ENCODE measurements at places on chromosomes 12 and 14.

DNA sequence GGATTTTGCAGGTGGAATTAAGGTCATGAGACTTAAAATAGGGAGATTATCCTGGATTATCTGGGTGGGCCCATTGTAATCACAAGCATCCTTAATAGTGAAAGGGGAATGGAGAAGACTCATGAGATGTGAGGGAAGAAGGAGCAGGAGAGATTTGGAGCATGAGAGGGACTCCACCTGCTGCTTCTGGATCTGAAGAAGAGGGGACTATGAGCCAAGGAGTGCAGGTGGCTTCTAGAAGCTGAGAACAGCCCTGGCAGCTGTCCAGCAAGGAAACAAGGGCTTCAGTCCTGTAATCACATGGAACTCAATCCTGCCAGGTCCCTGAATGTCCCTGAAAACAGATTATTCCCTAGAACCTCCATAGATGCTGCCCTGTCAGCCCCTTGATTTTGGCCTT, 67.8 kb downstream of the PELI2 start:
- DNase-seq, result no peak

DNA sequence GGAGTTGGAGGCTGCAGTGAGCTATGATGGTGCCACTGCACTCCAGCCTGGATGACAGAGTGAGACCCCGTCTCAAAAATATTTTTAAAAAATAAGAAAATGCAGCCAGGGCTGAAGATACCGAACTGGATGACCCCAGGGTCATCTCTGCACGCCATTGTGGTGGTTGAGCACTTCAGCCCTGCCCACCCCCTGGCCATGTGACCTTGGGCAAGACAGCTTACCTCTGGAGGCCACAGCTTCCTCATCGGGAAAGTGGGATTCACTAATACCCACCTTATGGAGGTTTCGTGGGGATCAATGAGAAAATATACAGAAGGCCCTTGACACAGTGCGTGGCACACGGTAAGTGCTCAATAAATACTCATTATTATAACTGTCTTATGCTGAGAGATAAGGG, 25.5 kb downstream of the MVK start:
- no peak for DNase-seq

- no peak for DNase-seq
These were observed 7.9 kb downstream of the DYNC1H1 start for GRCh38 chr14:101972126-101972866.

DNA sequence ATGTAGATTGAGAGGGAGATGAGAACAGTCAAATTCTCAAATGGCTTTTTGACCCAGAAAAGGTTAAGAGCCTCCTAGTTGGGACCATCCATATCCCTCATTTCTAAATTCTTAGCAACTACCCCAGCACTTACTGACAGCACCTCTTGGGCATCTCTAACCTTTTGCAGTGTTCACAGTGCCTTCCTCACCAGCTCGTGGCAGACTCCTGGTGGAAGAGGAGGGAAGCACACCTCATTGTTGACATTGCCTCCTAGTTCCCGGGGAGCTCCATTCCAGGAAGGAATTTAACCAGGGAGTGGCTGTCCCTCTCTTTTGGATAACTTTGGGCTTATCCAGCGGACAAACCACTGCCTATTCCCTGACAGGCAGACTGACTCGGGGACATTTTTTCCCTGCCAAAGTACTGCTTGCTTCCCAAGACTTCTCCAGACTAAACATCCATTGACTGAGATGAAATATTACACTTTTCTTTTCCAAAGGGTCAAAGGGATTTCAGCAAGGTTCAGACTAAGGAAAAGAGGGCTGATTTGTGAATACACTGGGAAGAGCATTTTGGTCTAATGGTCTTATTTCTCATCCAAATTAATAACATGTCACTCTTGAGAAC, 9.0 kb upstream of the OR6J1 start:
- peak; percentile 80 for DNase-seq

GRCh38 chr14:21023817-21024584, 860 bp downstream of the NDRG2 start:
- DNase-seq, result no peak

DNA sequence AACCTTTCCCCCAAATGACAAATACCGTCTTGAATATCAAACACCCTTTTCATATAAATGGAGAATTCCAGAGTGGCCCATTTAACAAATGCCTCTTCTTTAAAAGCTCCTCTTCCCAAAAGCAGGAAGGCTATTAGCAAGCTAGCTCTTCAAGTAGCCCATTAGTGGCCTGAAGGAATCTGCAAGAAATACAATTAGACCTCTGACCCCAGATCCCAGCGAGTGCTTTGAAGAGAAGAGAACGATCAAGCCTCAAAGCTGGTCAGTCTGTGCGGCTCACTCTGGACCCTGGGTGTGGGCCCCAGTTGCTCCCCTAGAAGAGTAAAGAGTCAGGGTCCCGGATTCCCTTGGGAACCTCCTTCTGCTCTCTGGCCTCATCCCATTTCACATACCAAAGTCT, 325.6 kb downstream of the NUAK1 start:
- no peak for DNase-seq

DNA sequence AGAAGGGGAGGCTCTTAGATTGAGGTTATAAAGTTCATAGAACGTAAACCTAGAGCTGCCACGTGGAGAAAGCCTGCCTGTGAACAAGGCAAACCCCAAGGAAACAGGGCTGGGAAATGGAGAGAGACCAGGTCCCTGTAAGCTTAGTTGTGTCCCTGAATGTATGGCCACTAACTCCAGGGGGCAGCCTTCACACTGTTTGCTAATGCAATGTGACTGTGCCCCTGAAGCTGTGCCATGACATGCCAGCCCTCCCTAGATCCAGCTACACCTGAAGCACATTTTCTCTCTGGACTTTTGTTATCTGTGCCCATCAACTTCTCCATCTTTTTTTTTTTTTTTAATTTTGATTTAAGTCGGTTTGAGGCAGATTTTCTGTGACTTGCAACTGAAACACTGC, 60.6 kb upstream of the TMCC3 start:
- peak; percentile 25 for DNase-seq

- no peak for DNase-seq
These were observed at the start of gene GLT1D1 for GRCh38 chr12:128852885-128853599. TSS of gene GLT1D1 (plus strand) at chr12:128853478. CDS start at chr12:128853582, 104 bp downstream.

DNA sequence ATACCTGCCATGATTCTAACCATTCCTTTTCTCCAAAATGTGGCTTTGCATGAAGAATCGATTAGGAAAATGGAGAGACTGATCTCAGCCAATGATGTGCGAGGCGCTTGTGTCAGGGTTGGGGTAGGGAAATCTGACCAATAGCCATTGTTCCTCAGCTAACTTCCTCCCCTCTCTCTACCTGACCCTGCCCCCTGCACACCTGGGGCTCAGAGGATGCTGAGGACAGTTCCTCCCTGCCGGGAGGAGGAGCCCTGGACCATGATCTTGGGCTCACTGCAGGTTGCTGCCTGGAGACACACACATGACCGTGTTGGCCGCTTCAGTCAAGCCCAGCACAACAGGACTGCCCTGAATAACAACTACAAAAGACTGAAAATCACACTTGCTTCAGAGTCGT, 119.8 kb upstream of the SFSWAP start:
- DNase-seq, result no peak

GRCh38 chr12:45713078-45713477, 16.4 kb upstream of the ARID2 start:
- no peak for DNase-seq
